MCF 10A (cell line): ENCODE measurements at places on chromosomes 4 and X.

GRCh38 chrX:130340271-130340670 lies 552 bp downstream of the SLC25A14 start:
- no peak for DNase-seq

GRCh38 chr4:8394806-8395205 lies 45.7 kb downstream of the ACOX3 start:
- no peak for DNase-seq

DNA sequence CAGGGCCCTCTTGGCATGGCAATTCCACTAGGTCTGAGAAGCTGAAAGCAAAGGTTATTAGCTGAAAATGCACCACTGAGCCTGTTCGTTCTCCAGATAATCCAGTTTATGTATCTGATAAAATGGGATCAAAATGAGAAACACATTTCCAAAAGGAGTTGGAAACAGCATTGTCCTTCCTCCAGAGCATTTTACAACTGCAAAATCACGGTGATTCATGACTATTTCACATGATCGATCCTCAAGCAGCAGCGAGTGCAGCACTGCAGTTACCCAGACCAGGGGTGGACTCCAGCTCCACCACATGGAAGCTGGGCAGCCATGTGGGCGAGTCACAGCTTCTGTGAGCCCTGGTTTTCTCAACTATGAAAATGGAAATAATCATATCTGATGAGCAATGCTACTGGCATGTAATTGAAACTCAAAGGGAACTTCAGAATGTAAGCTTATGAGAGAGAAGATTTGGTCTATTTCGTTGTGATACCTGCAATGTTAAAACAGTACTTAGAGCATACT lies 78.7 kb upstream of the MSX1 start:
- peak; percentile 18 for DNase-seq

GRCh38 chr4:7978907-7979651 lies 39.4 kb upstream of the AFAP1 start:
- no peak for DNase-seq

DNA sequence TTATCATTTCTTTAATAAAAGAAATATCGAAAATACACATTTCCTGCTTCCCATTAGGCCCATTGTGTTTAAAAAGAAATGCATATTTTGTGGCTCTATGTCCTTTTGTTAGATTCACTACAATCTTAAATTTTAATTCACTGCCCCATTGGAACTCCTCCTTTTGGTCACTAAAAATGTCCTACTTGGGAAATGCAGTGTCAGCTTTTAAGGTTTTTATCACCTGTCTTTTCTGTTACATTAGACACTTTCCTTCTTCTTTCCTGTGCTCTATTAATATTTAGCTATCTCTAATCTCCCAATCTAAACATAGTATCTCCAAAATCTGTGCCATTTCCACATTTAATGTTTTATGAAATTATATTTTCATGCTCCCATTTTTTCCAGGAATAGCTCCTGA lies 164.9 kb upstream of the SPOCK3 start:
- no peak for DNase-seq

- DNase-seq, result peak; percentile 71
Observed at GRCh38 chr4:102217345-102217744, 127.9 kb downstream of the SLC39A8 start.

DNA sequence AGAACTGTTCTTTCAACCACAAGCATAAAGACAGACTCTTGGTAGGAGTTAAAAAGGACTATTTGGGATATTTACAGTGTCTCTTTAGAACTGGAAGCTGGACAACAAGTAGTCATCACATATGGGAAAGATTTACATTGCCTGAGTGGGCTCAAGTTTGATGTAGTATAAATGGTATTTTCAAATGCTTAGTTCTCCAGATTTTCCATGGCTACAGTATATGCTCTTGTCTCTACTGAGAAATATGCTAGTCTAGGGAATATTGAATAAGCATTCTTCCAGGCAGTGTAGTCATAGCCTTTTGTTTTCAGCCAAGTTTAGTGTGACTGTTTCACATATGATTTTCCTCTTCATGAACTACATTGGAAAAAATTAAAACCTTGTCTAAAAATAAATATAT lies 315.6 kb downstream of the ARHGAP24 start:
- DNase-seq, result no peak

DNA sequence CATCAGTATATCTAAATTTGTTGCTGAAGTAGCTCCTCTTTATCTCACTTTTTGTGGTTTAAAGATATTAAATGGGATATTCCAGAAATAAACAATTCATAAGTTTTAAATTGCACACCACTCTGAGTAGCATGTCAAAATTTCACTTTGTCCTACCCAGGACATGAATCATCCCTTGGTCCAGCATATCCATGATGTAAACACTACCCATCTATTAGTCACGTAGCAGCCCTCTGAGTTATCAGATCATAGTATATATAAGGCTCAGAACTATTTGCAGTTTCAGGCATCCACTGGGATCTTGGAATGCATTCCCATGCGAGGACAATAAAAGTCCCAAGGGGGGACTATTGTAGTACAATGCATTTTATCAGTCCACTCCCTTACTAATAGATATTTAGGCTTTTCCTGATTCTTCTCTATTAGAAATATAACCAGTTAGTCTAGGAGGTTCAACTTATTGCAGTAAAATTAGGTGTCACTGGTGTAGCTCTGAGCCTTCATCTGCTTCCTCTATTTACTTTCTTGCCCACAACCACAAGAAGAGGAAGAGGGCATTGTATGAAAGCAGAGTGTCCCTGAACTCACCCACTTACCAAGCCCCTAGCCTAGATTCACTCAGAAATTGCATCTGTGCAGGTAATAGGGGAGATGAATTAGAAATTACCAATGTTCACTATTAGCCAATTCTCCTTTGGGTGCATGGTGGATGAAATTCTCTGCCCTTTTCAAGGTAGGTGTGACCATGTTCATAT lies 409.8 kb upstream of the GALNT7 start:
- peak; percentile 40 for DNase-seq

- no peak for DNase-seq
Observed at GRCh38 chr4:15878011-15878410, 60.5 kb downstream of the FGFBP1 start.

GRCh38 chrX:51776851-51777250 lies 33.6 kb downstream of the GSPT2 start:
- DNase-seq, result no peak

DNA sequence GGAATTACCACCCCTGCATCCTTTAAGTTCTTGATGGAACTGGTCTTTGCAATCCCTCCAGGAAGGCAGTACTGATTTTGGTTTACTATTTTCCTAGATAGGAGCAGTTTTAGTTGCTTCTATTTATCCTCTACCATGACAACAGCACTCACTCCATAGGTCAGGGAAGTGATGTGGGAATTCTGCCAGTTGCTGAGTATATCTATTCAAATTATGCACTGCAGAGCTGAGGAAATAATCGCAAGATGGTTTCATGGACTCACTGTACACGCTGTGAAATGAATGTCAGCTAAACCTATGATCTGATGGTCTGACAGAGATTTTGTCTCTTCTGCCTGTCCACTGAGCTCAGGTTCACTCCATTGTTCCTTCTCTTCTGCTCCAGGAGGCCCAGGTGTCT lies 135.8 kb downstream of the FAAH2 start:
- DNase-seq, result no peak

GRCh38 chrX:136529795-136530194 lies 2.2 kb upstream of the VGLL1 start:
- no peak for DNase-seq

GRCh38 chrX:54824722-54825121 lies 17.2 kb downstream of the MAGED2 start:
- no peak for DNase-seq

DNA sequence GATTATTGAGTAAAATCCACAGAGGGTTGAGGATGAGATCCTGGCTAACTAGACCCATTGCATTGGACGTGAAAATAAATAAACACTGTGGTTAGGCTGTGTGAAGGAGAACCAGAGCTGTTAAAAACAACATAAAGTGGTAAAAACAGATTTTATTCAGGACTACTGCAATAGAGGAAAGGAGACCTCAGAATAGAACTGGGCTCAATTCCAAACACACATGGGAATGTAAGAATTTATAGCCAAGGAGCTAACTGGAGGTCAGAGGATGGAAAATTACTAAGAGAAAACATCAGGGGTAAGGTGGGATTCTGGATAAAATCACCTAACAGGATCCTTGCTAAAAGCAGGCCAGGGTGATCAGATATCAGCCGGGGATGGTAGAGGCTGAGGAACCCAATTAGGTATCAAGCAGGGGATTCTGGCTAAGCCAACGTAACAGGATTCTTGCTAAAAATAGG lies 112.4 kb downstream of the RNF150 start:
- no peak for DNase-seq

GRCh38 chr4:26995316-26995715 lies 134.7 kb downstream of the STIM2 start:
- no peak for DNase-seq

- DNase-seq, result no peak
Observed at GRCh38 chrX:136858007-136858756, 22.3 kb downstream of the RBMX start.

DNA sequence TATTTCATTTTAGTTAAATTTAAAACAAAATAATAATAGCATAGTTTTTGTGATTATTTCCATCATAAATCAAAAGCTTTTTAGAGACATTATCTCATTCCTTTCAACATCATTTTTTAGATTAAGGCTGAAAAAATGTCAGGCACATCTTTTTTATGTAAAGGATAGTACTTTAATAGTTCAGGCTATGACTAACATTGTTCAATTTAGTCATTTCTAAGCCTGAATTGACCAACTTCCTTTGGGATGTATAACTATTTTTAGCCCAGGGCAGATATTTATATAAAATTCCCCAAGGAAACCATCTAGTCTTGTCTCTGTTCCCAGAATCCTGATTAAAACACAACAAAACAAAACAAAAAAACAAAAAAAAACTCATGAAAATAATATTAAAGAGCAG lies 145.6 kb upstream of the PCDH18 start:
- DNase-seq, result peak; percentile 38

- DNase-seq, result no peak
Observed at GRCh38 chr4:40960941-40961340, 211.2 kb downstream of the NSUN7 start.

DNA sequence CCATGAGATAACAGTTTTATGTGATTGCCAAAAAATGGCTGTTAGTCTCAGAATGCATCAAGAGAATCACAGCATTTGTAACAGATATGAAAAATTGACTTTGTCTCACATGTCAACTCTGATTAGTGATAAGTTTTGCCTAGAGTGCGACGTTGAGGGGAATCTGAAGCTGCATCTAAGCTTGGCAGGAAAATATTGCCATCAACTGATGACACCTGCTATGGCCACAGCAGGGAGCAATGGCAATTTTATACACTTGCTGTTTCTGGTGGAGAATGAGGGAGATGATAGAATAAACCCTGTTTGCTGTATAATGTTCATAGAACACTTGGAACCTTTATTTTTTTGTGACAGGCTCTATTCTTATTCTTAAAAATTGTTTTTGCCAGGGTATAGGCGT lies 205.4 kb upstream of the GNPDA2 start:
- no peak for DNase-seq

DNA sequence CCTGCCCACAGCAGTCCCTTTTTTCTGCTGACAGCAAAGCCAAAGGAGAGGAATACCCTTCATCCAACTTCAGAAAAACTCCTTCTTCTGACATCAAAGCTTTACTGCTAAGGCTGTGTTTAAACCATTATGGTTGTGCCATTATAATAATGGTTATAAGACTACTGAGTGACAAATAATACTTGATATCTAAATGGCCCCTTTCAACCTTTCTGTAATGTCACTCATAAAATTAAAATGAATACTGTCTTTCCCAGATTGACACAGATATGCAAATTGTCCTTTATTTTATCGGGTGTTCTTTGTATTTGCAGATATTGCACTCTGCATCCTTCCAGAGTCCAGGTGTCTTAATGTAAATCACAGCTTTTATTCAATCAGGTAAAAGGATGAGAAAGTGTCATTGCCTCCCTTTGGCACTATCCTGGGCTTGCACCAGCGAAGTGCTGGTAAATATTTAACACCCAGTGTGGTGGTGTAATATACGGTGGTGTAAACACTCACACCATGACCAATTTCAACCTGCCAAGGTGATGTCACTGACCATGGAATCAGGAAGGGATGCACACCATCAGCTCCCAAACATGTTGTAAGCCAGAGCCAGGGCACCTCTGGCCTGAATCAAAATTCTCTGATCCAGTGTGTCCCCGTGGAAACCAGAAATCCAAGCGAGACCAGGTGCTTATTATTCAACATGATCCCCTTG lies 139.4 kb upstream of the TENM3 start:
- DNase-seq, result no peak

DNA sequence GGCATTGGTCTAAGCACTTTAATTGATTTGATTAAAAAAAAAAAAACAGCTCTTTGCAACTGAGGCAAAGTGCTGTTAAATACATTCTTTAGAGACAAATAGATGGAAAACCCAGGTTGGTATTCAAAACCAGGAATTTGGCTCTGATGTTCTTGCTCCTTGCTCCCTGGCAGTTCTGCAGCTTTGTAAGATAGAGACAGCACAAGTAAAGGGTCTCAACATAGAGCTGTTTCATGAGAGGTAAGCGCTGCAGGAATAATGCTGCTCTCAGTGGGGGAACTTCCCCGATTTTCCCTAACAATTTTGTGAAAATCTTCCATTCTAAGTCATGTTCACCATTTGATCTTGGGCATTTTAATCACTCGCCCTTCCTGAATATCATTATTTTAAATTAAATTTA lies 479.5 kb upstream of the HS3ST1 start:
- DNase-seq, result no peak
